ENCODE measurements at places on chromosomes 3 and 15.

DNA sequence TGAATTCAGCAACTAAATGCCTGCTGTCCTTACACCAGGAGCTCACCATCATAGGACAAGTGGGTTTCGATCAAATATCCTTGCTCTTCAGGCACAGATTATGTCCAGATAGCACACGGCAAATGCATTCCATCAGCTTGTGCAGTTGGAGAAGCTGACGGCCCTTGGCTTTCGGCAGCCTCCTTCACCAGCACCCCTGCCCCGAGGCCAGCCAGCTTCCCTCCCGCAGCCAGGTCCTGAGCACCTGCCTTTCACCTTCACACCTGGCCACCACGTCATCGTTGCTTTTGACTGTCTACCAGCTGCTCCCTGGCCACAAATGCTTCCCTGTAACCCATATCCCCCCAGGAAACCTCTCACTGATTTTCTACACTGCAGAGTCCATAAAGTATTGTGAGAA is 355.5 kb downstream of the OCA2 start:
- DNase-seq = no peak

GRCh38 chr3:45199837-45200648 is 26.0 kb downstream of the TMEM158 start:
- no peak for DNase-seq

DNA sequence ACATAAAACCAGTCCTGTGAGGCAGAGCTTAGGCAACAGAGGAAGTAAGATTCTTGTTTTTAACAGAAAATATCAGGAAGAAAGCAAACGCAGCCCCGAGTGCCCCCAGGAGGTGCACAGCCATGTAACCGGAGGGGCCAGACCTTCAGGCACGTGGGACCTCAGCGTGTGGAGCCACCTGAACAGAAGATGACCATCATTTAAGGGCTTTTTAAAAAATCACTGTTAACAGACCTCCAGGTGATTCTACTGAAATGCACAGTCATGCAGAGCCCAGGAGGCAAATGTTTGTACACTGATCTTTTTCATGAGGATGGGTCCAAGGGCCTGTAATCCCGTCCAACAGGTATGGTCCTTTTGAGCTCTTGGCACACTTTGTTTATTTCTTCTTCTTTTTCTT is 38.8 kb downstream of the SPG21 start:
- DNase-seq = no peak

DNA sequence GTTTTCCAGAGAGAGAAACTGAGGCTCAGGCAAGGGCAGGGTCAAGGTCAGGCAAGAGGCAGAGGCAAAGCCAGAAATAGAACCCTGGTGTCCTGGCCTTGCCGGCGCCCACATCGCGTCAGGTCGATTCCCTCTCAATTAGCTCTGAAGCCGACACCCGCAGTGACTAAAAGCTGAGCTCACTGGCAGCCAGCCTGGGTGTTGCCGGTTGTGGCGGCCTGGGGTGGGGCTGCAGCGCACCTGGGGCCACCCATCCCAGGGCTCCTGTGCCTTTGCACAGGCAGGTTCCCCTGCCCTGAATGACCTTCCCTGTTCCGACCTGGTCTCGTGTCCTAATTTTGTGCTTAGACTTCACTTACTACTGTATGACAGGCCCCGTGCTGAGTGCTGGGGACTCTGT is 6.2 kb downstream of the SEMA3F start:
- DNase-seq = no peak

GRCh38 chr15:93231261-93231925 is 142.4 kb upstream of the RGMA start:
- DNase-seq = no peak

DNA sequence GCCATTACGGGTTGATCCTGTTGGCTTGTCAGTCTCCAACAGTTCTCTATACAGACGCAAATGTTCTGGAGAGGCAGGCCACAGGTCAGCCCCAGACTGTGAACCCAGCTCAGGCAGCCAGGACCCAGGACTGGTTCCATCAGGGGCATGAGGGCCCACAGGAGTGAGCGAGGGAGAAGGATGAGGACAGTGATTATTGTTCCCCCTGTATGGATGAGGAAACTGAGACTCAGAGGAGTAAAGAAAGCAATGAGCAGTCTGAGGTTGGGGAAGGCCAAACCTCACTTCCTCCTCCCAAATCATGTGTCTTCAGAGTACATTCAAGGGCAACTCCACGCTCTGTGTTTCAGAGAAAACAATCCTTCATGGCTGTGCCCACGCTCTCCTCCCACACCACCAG is 121.9 kb downstream of the RPLP1 start:
- no peak for DNase-seq

- DNase-seq = no peak
Measured at GRCh38 chr15:80484333-80484864, 80.2 kb downstream of the ARNT2 start.

DNA sequence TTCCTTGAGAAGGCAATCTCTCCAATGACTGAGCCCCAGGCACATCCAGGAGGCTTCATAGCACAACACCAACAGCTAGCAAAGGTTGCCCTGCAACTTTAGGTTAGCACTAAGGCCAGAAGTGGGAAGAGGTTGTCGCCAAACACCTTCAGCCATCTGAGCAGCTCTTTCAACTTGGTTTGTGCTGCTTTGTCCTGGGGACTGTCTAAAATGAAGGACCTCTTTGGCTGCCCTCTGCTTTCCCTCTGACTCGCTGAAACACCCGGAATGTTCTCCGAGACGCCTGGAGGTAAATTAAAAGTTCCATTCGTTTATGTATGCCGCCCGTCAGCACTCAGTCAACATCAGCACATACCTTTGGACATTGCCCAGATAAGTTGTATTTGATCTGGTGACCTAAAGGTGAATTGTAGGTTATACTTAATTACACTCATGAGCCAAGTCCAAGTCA is 121.2 kb upstream of the NR2F2 start:
- no peak for DNase-seq

GRCh38 chr3:157238457-157238856 is 78.5 kb upstream of the CCNL1 start:
- no peak for DNase-seq

- DNase-seq = no peak
Measured at GRCh38 chr3:187809612-187809991, 64.3 kb upstream of the BCL6 start.

DNA sequence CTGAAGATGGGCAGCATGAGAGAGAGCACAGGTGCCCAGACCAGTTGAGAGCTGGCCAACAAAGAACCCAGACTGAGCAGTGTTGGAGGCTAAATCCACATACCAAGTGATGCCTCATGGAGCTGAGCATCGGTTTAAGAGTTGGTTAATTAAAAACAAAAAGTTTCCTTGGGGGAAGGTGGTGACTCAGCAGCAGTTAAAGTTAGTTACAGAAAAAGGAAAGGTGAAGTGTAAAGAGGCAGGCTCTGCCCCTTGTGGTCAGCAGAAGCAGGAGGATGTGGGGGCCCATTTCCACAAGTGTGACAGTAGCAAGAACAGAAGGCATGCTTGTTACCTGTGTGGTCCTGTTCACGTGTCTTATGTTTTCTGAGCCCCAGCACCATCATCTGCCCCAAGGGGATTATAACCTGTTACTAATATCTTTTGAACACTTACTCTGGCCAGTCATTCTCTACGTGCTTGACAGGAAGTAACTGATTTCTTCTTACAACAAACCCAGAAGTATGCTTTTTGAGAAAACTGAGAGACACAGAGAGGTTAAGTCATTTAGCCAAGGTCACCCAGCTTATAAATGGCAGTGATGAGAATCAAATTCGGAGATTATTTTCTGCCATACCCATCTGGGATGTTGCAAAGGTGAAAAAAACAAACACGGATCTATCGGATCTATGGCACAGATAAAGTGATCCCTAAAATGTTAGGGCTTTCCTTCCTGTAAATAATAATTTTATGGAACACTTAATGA is 91.0 kb downstream of the EPHB1 start:
- no peak for DNase-seq

GRCh38 chr3:63955830-63956545 is 43.8 kb upstream of the SCAANT1 start:
- no peak for DNase-seq

DNA sequence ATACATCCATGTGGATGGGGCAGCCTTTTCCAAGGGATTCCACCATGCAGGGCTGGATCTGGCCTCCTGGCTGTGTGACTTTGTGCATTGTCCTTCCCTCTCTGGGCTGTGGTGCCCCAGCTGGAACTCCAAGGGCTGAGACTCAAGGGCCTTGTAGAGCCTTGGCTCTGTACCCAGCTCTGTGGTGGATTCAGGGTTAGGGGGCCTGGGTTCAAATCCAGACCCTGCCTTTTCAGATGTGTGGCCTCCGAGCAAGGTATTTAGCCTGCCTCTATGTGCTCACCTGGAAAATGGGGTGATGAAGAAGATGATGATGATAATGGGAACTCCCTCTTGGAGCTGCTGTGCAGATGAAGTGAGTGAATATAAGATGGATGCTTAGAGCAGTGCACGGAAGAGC is 161.9 kb downstream of the WNT7A start:
- DNase-seq = no peak

GRCh38 chr3:12934431-12934830 is 93.1 kb upstream of the RPL32 start:
- peak; percentile 80 for DNase-seq

- DNase-seq = no peak
Measured at GRCh38 chr3:191592105-191592504, 131.1 kb downstream of the PYDC2 start.

- DNase-seq = peak; percentile 38
Measured at GRCh38 chr3:195543500-195544229, 540 bp upstream of the PPP1R2 start.

DNA sequence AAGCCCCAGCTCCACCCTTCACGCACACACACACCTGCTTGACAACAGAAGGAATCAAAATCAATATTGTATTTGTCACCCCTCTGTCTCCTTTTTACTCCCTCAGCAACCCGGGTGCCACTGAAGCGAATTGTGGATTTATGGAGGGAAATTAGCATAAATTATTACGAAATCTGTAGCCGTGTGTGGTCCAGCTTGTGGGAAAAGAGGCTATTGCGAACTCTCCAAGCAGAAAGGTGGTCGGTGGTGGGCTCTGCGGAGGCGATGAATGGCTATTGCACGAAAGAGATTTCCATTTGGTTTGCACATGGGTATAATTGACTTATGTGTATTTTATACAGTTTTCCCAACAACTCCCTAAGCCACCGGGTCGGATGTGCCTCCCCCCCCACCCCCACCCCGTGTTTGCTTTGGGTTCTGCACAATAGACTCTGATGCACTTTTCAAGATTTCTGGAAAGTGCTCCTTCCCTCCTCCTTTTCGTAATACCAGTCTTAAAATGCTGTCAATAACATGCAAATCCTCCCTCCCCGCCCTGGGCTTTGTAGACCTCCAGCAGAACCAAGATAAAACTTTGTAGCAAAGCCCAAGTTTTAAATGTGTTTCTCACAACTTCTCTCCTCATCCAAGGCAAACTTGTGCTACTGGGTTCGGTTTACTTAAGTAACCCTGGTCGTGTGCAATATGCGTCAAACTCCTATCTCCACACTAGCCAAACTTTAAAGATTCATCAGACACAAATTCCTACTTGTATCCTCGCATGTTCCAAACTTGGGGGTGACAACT is 3.1 kb upstream of the FOXB1 start:
- DNase-seq = no peak

GRCh38 chr3:122387709-122388108 is 3.7 kb downstream of the FAM162A start:
- DNase-seq = no peak

- DNase-seq = no peak
Measured at GRCh38 chr15:51200792-51201191, 106.1 kb upstream of the TNFAIP8L3 start.

GRCh38 chr3:78647726-78648125 is 1120.1 kb downstream of the ROBO1 start:
- DNase-seq = no peak

DNA sequence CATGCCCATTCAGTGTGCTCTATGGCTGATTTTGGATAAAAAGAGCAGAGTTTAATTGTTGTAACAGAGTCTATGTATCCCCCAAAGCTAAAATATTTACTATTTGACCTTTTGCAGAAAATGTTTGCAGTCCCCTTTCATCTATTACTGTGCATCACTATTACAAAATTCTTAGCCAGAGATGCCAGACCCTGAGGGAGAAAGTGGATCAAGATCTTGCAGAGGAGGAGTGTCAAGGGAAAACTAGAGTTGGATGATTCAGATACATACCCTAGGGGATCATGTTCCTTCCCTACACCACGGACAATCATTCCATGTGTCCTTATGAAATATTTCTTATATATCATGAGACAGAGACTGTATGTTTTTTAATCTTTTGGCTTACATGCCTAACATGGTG is 68.6 kb upstream of the TPRG1 start:
- no peak for DNase-seq

- no peak for DNase-seq
Measured at GRCh38 chr3:132638706-132639105, 20.9 kb downstream of the ACAD11 start.

DNA sequence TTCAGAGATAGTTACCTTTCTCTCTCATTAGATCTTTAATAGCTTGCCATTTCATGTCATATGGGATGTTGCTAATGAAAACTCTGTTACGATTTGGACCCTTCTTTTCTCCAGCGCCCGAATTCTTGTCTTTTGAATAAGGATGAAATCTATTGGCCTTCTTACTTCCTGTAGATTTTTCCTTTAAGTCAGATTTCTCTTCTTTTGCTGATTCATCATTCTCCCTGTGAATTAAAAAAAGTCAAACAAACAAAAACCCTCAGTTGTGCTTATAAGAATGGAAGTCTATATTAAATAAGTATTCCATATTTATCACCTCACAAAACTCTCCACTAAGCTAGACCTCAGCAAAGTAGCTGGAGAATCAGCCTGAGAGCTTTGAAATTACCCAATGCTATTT is 9.5 kb downstream of the MYEF2 start:
- DNase-seq = no peak

DNA sequence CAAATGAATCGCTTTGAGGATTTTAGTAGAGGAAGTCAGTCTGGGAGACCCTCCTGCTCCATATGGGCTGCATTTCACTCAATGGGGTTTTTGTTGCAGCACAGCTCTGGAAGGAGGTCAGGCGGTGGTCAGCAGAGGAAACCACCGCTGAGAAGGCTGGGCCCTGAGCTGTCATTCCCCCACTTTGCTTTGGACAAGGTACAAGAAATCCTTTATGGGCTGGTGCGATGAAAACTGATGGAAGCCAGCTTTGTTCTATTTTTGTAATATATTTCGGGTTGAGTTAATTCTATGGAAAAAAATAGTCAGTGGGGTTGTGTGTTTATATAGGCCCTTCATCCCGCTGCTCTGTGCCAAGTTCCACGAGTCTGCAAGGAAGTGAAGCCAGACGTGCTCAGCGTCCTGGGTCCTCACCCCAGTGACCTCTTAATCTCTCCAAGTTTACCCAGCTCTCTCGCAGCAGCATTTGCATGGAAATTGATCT is 157.1 kb upstream of the TMC3 start:
- no peak for DNase-seq

- no peak for DNase-seq
Measured at GRCh38 chr15:65310431-65311137, 6.1 kb downstream of the RNU5B-1 start.

- DNase-seq = no peak
Measured at GRCh38 chr3:67376416-67376815, 278.0 kb downstream of the SUCLG2 start.

- no peak for DNase-seq
Measured at GRCh38 chr3:69090021-69090420, 5.3 kb downstream of the ARL6IP5 start.

DNA sequence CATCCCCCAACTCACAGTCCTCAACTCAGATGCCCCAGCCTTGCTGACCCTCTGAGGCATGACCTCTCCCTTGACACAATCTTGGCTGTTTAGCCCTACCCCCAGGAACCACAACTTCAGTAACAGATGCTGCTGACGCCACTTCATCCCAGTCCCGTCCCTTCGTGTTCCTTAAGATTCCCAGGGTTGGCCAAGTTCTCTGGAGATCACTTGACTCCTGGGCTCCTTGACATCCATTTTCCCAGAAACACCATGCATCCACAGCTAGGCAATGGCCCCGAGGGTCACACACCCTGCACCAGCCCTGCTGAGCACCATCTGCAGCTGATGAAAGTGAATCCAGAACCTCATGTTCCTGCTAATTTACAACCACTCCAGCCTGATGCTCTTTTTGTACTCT is 6.9 kb downstream of the RTP2 start:
- DNase-seq = no peak
